GM12892 (cell line): ENCODE measurements at places on chromosomes 7 and 10.

DNA sequence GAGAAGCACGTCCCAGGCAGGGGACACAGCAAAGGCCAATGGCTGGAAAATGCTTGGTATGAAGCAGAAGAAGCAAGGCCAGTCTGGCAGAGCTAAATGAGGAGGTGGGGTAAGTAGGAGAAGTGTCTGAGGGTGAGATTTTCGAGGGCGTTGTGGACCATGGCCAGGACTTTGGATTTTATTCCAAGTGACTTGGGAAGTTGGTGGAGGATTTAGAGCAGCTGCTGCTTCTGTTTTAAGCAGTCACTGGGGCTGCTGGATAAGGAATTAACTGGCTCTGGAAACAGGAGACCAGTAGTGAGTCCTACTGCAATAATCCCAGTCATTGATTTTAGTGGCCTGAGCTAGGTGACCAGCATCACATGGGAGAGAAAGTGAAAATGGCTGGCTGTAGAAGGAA, 67.6 kb upstream of the GSDME start:
- no peak for DNase-seq

DNA sequence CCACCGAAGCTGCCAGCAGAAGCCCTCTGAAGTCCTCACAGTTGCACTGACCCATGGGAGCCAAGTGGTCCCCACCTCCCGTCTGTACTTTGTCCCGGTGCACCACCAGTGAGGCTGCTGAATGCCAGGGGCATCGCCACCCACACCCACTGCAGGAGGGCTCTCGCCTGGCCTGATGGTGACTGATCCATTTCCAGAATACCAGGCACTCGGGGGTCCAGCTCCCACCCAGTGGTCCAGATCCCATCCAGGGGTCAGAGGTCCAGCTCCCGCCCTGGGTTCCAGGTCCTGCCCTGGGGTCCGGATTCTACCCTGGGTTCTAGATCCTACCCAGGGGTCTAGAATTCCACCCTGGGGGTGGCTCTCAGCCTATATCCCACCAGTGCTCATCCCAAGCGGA, 9.1 kb upstream of the JAKMIP3 start:
- DNase-seq, result no peak

GRCh38 chr10:5841965-5842364, 28.7 kb upstream of the GDI2 start:
- DNase-seq, result no peak

DNA sequence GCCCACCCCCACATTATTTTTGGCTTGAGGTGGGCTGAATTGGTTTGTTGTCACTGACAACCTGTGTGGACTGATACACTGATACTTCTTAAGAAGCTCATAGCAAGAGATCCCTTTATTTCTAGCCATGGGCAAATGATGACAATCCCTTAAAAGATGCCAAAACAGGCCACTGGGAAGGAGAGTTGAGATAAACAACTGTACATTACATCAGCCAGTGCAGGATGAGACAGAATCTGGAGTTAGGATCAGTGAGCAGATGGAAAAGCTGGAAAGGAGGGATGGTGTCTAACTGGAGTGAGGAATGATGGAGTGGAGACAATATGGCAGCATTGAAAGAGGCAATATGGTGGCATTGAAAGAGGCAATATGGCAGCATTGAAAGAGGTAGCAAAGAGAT, 195.9 kb upstream of the LYZL2 start:
- DNase-seq, result no peak

- DNase-seq, result no peak
Observed at GRCh38 chr7:40297741-40298311, 163.0 kb downstream of the SUGCT start.
